NCI-H1092 (cell line): ENCODE measurements at places on chromosomes 5 and 9.

DNA sequence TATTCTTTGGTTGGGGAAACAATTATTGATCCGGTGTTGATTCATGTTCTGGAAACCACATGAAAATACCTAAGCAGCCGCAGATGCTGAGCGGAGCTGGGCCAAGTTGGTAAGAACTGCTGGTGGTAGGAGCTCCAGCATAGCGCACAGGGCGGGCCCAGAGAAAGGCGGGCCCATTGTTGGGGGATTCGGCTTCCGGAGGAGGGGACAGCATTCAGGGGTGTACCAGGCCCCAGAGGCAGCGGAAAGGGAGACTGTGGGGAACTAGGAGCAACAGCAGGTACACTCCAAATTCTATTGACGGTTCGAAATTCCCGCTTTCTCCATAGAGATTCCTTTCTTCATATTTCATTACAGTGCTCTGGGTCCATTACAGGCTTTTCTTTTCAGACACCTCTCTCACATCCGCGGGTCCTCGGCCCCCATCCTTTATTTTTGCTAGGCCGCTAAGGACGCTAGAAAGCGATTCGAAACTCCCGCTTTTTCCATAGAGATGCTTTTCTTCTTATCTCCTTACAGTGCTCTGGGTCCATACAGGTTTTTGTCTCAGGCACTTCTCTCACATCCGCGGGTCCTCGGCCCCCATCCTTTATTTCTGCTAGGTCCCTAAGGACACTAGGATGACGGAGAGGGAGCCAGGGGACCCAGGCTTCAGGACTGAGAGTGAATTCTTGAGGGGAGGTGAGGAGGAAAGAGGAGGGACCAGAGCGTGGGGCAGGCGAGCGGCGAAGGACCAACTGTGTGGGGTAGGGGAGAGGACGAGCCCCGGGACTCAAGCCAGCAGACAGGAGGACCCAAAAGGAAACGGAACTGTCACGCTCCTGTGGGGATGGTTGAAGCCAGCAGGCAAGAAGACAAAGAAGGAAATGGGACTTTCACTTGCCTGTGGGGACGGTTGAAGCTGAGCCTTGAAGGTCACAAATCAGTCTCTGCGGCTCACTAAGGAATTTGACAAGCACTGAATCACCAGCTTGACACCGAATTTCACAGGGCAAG is at the start of gene CCDC152:
TSS of gene CCDC152 (plus strand) at position 213 of the 996 bp plus-strand sequence. CDS start 2,304 bp downstream, outside the sequence.
- DNase-seq: no peak

DNA sequence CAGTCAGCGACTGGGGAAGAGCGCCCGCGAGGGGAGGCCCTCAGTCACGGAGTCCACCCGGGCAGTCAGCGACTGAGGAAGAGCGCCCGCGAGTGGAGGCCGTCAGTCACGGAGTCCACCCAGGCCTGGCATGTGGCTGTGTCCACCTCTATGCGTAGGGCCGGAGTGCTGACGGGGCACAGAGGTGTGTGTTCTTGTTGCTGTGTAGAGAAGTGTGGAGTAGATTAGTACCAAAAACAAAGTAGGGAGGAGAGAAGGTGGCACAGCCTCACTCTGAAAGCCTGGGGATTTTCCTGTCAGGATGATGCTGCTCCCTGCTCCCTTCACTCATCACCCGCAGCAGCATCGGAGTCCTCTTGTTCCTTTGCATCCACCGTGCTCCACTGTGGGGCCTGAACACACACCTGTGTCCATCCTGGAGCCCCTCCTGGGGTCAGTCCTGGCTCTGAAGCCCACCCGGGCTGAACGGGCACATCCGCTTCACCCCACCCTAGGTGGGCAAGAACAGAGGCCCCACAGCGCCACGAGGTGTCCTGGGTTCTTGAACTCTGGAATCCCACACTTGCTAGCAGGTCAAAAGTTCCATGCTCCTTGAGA is 37.9 kb downstream of the AHRR start:
- DNase-seq: no peak

GRCh38 chr9:123832858-123833650 is 96.9 kb downstream of the DENND1A start:
- no peak for DNase-seq

DNA sequence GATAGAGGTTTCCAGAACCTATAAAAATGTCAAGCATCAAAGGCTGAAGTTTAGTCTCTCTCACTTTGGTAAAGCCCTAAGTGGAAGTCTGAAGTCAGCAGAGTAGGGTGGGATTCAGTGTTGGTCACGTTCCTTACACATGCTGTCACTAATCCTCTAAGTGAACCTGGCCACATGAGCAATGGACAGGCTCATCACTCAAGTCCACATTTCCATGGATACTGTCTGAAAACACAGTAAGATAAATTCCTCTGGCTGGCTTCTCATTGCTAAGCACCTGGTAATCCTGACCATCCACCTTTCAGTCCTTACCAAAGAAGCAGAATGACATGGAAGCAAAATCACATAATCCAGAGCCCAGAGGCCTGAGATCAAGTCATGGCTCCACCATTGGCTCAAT is 43.8 kb downstream of the GNA14 start:
- DNase-seq: no peak

- DNase-seq: peak; percentile 82
Observed at GRCh38 chr9:15240927-15241326, 66.1 kb downstream of the TTC39B start.

GRCh38 chr9:120928015-120928482 is 1.5 kb upstream of the TRAF1 start:
- DNase-seq: no peak

DNA sequence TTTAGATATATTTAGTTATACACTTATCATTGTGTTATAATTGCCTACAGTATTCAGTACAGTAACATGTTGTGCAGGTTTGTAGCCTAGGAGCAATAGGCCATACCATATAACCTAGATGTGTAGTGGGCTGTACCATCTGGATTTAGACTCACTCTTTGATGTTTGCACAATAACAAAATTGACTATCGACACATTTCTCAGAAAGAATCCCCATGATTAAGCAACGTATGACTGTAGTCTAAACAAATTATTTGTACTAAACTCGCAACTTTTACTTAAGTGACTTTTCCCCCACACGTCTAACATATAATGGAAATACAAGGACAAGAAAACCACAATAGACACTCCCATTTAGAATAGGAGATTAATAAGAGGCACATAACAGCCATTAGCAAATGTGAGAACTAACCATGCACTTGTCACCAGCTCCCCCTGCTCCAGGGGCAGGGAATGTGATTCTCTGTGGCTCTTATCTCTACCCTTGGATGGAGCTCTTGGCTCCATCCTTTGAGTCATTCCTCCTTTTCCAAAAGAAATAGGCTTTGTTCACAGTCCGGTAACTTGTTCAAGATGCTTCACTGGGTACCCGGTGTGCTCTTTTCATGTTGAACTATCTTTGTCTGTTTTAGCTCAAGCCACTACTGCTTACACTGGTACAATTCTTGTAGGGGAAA is 8.7 kb upstream of the B4GALT1 start:
- DNase-seq: no peak

- no peak for DNase-seq
Observed at GRCh38 chr5:76526950-76527583, 96.1 kb downstream of the F2RL2 start.

- DNase-seq: no peak
Observed at GRCh38 chr9:85258236-85258635, 483.5 kb downstream of the AGTPBP1 start.

- no peak for DNase-seq
Observed at GRCh38 chr5:1763548-1763911, 36.1 kb downstream of the MRPL36 start.

- DNase-seq: no peak
Observed at GRCh38 chr9:92506184-92506857, 24.0 kb upstream of the ASPN start.

GRCh38 chr5:123673107-123673506 is 161.1 kb downstream of the CSNK1G3 start:
- no peak for DNase-seq

DNA sequence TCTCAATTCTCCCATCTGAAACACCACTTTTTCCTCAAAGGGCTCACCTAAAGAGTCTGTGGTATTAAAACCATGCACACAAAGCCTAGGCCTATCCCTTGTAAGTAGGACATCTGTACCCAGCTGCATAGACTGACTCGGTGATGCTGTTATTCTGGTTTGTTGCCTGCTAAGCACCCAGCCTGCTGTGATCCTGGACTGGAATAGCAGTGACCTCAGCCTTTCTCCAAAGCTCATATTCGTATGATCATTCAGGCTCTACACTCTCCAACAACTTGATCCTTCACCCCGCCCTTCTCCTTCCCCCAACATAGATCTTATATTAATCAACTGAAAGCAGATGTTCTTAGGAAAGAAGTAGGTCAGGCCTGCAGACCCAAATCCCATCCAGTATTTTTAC is 81.4 kb upstream of the WWC1 start:
- DNase-seq: no peak

DNA sequence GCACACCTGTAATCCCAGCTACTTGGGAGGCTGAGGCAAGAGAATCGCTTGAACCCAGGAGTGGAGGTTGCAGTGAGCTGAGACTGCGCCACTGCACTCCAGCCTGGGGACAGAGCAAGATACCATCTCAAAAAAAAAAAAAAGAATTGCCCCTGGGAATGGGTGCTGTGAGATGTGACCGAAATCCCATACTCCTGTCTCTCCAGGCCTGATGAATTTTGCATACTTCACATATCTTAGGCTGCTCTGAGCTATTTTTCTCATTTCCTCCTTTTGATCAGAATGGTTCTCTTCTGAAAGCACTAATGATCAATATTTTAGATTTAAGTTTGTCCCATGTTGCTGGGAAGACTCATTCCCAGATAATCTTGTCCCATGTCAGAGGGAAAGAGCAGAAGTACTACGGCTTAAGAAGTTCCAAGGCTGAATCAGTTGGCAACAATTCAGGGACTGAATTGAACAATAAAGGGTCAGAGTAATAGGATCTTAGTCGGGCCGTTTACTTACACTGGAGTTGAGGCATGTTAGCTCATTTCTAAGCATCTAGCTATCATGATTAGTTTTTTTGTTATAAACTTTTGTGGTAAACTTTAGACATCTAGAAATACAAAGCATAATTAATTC is 44.2 kb upstream of the TENT2 start:
- DNase-seq: no peak

GRCh38 chr9:14488421-14489190 is 174.7 kb upstream of the NFIB start:
- no peak for DNase-seq

DNA sequence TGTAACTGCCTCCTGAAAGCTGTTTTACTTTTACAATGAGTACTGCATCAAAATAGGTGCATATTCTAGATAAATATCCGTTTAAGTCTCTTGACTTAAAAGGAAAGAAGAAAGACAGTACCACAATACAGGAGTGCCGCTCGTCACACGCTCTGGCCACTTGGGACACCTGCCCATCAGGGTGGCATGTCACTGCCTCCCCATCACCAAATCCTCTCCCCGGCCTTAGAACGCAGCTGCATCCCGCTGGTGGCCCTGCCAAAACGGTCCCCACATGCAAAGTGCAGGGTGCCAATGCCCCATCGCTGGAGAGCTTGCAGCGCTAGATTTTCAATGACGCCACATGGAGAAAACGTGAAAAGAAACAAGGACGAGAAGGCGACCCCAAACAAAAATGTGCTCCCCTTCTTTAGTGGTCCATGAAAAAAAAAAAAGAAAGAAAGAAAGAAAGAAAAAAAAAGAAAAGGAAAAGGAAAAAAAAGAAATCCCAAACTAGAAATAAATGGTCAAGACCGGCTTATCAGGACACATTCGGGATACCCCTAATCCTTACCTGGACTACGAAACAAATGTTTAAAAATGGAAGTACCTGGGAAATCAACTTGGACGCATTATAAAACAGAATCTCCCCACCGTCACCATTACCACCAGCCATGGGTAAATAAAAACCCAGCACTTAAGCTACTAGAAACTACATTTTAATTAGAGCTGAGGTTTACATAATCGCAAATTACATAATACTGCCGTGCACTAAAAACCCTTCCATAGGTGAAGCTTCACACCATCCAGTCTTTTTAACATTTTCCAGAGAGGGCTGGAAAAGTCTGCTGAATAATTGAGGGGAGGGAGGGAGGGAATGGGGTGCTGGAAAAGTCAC is 1.0 kb downstream of the ANKH start:
- peak; percentile 5 for DNase-seq

- no peak for DNase-seq
Observed at GRCh38 chr9:96186591-96187011, 115.4 kb downstream of the HSD17B3 start.

DNA sequence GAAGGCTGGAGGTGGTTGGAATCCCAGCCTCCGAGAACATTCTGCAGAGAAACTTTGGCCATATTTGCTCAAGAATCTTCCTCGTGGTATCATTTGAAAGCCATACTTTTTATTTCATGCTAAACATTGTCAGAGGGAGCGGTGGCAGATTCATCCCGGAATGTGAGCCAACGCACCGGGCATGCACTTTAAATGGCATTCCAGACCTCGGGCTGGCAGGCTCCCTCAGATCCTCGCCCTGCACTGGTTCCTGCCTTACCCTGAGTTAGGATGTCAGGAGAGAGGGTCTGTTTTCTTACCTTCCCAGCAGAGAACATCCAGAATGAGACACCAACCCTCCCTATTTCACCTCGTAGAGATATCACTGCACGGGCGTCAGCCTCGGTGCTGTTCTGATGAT is 33.8 kb downstream of the GDNF start:
- DNase-seq: no peak

DNA sequence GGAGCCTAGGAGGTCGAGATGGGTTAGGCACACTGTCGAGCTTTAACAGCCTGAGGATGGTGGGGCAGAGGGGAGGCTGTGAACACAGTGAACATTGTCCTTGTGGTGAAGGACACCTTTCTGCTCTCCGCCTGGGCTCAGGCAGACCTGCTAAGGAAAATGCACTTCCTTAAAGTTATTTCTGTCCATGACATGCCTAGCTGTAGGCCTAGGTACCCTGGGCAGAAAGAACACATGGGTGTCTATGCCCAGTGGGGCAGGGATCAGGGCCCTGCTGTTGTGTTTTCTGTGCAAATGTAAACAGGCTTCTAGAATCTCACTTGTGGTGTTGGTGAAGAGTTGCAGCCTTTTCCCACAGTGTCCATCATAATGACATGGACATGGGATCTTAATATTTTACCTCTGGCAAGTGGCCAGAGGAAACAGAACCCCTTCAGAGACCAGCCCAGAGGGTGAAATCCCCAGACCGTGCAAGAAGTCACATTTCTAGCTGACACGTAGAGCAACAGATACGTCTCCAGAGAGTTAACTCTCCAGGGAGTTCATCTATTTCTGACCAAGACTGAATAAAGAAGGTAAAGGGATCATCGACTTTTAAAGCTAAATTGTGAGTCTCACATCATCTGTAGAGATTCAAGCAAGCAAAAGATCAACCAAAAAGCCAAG is 79.2 kb downstream of the C9orf152 start:
- no peak for DNase-seq

DNA sequence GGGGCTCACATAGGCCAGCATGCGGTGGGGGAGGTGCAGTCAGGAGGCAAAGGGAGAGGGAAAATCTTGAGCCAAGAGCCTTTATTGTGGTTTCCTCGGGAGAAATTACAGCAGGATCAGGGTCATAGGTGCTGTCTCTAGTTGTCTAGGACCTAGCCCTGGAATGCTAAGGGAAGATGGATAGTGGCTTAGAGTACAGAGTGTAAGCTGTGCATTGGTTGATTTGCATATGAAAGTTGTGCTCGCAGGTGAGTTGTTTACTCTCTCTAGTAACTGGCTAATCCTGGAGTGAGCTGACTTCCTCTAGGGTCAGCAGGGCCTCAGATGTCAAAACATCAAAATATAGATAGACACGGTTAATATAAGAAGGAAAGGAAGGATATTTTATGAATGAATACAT is 877.7 kb downstream of the TLE4 start:
- DNase-seq: no peak

- no peak for DNase-seq
Observed at GRCh38 chr9:4116723-4117460, 183.0 kb downstream of the GLIS3 start.
